Coronary artery (tissue), 2 donors: ENCODE measurements at places on chromosomes 16 and 17.

DNA sequence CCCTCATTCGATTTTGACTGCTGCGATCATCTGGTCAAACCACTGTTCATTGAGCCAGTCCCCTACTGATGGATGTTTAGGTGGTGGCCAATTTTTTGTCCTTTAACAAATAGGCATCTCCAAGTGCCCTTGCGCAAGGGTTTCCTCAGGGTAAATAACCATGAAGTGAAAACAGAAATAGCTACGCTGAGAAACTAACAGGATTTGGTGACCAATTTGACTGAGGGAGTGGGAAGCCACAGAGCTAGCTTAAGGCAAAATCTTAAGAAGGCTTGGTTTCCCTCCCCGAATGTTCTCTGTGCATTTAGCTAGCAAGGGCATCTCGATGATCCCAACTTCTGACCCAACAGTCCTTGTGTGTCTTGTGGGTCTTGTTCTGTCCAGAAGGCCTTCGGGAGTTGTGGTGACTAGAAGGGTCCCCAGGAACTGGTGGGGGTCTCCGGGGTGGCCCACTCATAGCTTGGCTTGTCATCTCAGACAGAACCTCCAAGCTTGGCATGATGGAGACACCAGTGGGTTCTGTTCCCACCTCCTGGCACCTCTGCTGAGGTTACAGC lies 117.2 kb downstream of the SOCS1 start:
- no peak for DNase-seq

GRCh38 chr17:44220213-44221083 lies 973 bp upstream of the UBTF start:
- DNase-seq: no peak

- DNase-seq: peak; percentile 86
These were observed 19.7 kb downstream of the TMEM235 start for GRCh38 chr17:78250891-78251772.

GRCh38 chr17:7477392-7478275 lies 1.8 kb downstream of the ZBTB4 start:
- DNase-seq: no peak

DNA sequence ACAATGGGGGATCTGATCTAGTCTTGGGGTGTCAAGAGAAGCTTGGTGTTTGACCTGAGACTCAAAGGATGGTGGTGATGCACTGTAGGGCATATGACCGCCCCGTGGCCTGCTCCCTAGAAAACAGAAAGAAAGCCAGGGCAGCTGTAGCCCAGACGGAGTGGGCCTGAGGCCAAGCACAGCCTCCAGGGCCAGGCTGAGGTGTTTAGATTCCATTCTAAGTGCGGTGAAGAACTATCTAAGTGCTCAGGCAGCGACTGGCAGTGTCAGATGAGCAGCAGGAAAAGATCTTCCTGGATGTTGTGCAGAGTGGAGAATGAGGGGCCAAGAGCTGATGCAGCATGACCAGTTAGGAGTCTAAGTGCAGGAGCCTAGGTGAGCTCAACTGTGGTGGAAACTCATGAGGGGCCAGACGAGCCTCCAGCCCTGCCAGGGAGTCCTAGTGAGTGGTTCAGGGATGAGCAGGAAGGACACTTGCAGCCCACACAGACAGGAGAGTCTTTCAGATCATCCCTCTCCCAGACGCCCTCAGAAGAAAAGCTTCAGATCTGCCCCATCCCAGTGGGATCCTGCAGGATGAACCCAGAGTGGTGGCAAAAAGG lies 314.2 kb upstream of the CCL2 start:
- no peak for DNase-seq

- no peak for DNase-seq
These were observed 47.5 kb downstream of the XYLT1 start for GRCh38 chr16:17423221-17423620.

- DNase-seq: no peak
These were observed 33.1 kb upstream of the CRISPLD2 start for GRCh38 chr16:84786605-84787262.

DNA sequence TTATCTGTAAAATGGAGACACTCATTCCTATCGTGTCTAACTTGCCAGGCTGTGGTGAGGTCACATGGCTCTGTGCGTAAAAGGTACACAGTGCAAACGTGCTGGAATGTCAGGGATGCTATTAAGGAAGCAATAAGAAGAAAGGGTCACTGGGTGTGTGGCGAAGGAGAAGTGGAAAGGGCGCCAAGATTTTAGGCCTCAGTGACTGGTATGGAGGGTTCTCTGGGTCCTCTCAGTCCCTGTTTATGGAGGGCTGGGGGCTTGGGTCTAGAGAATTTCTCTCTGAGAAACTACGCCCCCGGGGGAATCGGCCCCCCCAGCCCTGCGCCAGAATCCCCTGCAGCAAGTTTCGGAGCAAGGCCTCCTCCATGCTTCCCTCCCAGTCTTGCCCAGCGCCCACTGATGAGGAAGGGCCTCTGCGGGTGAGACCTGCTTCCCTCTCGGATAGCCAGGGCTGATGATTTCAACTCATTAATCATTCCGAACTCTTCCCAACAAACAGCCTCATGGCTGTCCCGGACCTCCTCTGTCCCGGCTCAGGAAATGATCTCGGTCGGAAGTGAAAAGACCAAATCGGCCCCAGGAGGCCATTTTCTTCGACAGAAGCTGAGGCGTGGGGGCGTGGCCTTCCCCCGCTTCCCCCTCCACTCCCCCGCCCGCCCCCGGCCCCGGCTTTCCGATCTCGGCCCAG lies 1.2 kb upstream of the HEXIM1 start:
- DNase-seq: peak; percentile 86

- no peak for DNase-seq
These were observed 9.5 kb downstream of the ACSF3 start for GRCh38 chr16:89103156-89103555.

DNA sequence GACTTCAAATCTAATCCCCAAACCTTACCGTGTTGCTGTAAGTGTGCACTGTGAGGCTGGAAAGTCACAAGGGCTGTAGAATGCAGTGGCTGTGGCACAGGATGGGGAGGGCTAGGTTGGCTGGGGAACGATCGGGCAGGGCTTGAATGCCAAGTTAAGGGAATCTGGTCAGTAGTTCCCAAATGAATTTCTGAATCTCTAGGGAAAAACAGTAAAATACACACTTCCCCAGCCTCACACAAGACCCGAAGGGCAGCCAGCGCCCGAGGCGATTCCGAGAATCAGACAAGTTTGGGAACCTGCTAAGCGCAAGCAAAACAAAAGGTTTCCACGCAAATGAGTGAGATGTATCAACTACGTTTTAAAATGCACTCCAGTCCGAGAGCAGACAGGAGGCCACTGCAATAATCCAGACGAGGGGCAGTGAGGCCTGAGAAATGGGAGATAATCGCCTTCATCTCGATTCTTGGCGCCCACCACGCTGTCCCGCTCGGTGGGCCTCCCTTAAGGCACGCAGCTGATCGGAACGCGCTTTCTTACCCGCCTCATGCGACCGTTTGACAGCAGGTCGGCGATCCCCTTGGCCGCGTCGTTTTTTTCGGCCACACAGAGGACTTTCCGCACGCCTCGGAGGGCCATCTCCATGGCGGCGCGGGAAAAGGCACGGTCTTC lies 599 bp downstream of the TOP3A start:
- no peak for DNase-seq

- no peak for DNase-seq
These were observed 5.1 kb downstream of the LDAF1 start for GRCh38 chr16:21163576-21163975.

DNA sequence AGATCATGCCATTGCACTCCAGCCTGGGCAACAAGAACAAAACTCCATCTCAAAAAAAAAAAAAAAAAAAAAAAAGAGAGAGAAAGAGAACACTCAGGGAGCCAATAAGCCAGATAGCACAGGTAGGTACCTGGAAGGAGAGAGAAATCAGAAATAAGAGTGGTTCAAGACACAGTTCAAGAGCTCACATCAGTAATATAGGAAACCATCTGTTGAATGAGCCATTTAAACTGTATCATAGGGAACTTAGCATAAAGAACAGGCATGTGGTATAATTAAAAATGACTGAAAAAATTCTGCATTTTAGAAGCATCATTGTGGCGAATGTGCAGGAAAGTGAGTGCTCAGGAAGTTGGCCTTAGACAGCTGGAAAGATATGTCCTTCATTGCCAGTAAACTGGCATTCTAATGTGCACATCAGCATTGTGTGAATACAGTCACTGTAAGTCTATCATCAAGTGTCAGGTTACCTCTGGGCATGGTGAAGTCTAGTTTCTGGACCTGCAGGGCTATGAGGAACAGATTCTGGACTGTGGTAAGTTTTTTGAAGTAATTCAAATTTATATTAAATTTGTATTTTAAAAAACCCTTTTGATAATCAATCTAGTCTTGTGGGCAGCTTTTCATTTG lies 20.4 kb downstream of the KRT12 start:
- DNase-seq: no peak

- peak; percentile 84 for DNase-seq
These were observed 8.5 kb downstream of the TIMM22 start for GRCh38 chr17:1005361-1005946.

GRCh38 chr16:14445937-14446715 lies 183.9 kb downstream of the PARN start:
- DNase-seq: no peak

GRCh38 chr17:6639586-6640535 lies 650 bp downstream of the KIAA0753 start:
- DNase-seq: peak; percentile 76

- DNase-seq: no peak
These were observed 711 bp downstream of the ALYREF start for GRCh38 chr17:81890447-81891302.

DNA sequence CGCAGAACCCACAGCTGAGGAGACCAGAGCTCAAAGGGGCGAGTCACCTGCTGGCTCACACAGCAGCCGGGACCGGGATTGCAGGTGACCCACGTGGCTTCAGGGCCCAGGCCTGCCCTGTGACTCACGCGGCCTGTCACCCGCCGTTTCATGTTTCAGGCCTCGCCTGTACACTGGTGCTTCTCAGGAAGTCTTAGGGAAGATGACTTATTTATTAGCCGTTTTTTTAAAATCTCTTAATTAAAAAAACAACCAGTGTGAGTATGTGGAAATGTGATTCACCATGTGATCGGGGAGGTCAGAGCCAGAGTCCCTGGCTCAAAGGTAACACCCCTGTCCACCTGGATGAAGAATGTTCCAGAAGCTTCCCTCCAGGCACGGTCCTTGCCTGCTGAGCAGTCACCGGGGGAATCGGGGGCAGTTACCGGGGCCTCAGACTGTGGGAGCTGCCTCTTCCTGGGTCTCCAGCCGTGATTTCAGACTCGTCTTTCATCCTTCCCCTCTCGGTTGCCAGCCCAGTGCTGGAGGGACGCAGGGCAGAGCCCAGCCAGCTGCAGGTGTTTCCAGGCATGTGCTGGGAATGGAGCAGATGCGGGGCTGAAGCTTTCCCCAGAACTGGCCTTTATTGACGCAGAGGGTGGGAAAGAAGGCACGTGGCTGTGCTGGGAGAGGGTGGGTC lies 49.3 kb downstream of the CMIP start:
- DNase-seq: no peak

DNA sequence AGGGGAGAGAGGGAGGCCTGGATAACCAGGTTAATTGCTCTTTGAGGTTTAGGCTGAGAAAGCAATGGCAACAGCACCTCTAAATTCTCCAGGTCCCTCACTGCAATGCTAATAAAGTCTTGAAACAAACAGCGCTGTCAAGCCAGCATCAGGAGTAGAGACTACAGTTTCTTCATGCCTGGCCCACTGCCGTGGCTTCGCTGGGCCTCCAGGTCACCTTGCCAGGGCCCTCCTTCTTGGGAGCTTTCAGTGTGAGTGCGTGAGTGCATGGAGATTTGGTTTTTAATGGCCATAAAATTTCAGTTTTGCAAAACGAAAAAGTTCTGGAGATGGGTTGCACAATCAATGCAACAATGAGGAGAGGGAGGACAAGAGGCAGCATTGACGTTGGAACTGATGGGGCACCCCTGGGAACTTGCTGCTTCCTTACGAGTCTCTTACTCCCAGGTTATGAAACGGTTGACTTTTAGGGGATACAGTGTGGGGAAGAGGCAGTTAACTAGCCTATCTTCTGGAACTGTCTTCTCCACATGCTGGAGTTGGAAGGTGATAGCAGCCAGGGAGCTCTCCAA lies 229.4 kb downstream of the XYLT1 start:
- DNase-seq: no peak

GRCh38 chr17:38749223-38750043 lies 1.3 kb upstream of the PCGF2 start:
- peak; percentile 93 for DNase-seq

GRCh38 chr16:3677994-3678393 lies 23.5 kb downstream of the DNASE1 start:
- no peak for DNase-seq

GRCh38 chr16:65815707-65816106 lies 550.8 kb upstream of the CDH5 start:
- DNase-seq: no peak

DNA sequence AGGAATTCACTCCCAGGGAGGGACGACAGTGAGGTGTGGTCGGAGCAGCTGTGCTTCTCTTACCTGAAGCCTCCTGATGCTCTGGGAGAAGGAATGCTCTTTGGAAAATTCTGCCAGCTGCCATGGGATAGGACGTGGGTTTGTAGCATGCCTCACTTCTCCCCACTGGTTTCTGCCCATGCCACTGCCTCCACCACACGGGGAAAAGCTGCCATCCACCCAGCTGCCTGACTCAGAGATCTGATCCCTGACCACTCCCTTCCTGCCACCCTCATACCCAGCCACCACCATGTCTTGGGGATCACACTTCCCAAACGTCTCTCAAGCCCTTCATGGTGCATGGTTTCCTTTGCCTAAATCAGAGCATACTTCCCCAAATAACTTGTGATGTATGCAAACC lies 80.0 kb downstream of the CPPED1 start:
- no peak for DNase-seq

DNA sequence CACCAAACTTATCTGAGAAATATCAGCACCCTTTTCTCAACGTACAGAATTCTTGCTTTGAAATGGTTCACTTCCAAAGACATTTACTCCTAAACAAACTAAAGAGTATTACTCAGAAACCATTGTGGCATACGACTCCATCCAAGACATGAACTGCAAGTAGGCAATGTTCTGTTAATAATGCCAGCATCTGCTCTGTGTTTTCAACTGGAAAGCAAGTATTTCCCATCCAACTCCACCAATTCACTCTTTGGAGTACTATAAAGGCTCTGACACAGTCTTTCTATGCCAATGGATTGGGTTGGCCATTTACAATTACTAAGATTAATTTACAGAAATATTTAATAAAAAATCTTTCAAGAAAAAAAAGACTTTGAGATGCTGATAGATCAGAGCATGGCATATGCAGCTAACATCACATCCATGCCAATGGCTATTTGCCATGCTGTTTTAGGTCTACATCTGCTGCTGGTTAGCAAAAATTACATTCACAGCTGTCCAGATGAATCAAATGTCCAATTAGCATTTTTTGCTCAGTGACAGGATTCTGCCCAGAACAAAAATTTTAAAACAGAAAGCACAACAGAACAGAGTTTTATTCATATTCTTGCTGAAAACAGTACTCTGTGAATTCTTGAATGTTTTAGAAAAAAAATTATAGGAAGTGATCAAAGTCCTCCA lies 65.9 kb upstream of the HLF start:
- no peak for DNase-seq

GRCh38 chr17:3974138-3974687 lies 10.0 kb upstream of the ATP2A3 start:
- DNase-seq: no peak

DNA sequence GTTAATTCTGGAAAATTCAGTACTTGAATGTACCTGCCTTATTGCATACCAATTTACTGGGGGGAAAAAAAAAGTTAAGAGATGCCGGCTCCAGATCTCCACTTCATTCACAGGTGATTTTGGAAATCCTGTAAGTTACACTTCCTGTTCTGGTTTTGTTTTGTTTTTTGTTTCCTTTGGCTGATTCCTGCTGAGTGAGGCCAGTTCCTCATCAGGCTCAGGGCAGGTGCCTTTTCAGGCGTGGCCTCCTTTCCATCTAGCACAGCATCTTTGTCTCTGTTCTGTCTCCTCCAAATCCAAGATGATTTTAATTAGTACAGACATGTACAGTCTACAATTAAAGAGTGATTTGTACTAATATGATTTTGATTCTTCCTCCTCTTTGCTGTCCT lies 19.2 kb downstream of the CYB561 start:
- DNase-seq: no peak
